Hepatocyte (in vitro differentiated cells): ENCODE measurements at places on chromosomes 7 and 10.

- DNase-seq: no peak
Measured at GRCh38 chr7:51135576-51135975, 181.0 kb downstream of the COBL start.

GRCh38 chr7:12567015-12567414 is 3.5 kb upstream of the SCIN start:
- DNase-seq: no peak

GRCh38 chr10:6140141-6140841 is 51.5 kb downstream of the RBM17 start:
- no peak for DNase-seq

- DNase-seq: no peak
Measured at GRCh38 chr7:122430710-122431109, 126.2 kb upstream of the FEZF1 start.

DNA sequence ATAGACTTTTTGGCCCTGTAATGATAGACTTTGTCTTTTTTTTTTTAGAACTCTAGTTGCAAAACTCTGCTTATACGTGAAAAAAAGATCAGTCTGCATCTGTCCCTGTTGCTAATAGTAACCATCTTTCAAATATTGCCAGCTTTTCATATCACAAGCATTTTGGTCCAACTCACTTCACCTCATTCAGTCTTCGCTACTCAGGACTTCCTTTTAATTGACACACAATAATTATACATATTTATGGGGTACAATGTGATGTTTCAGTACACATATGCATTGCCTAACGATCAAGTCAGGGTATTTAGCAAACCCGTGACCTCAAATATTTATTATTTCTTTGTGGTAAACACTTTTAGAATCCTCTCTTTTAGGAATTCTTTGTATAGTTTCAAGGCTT is 867.0 kb upstream of the C7orf33 start:
- DNase-seq: no peak

GRCh38 chr10:59342723-59343122 is 19.6 kb downstream of the FAM13C start:
- no peak for DNase-seq

- no peak for DNase-seq
Measured at GRCh38 chr7:43888993-43889945, 17.1 kb downstream of the URGCP start.

- DNase-seq: no peak
Measured at GRCh38 chr7:15485431-15485830, 76.4 kb downstream of the AGMO start.

- DNase-seq: no peak
Measured at GRCh38 chr10:80589726-80590373, 52.1 kb downstream of the SH2D4B start.

DNA sequence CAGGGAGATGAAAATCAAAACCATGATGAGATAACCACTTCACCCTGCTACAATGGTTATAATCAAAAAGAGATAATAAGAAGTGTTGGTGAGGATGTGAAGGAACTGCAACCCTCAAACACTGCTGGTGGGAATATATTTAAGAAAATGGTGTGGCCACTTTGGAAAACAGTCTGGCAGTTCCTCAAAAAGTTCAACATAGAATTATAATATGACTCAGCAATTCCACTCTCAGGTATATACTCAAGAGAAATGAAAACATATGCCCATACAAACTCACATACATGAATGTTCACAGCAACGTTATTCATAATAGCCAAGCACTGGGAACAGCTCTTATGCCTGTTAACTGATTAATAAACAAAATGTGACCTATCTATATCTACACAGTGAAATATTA is 104.8 kb downstream of the SLC25A13 start:
- DNase-seq: no peak

DNA sequence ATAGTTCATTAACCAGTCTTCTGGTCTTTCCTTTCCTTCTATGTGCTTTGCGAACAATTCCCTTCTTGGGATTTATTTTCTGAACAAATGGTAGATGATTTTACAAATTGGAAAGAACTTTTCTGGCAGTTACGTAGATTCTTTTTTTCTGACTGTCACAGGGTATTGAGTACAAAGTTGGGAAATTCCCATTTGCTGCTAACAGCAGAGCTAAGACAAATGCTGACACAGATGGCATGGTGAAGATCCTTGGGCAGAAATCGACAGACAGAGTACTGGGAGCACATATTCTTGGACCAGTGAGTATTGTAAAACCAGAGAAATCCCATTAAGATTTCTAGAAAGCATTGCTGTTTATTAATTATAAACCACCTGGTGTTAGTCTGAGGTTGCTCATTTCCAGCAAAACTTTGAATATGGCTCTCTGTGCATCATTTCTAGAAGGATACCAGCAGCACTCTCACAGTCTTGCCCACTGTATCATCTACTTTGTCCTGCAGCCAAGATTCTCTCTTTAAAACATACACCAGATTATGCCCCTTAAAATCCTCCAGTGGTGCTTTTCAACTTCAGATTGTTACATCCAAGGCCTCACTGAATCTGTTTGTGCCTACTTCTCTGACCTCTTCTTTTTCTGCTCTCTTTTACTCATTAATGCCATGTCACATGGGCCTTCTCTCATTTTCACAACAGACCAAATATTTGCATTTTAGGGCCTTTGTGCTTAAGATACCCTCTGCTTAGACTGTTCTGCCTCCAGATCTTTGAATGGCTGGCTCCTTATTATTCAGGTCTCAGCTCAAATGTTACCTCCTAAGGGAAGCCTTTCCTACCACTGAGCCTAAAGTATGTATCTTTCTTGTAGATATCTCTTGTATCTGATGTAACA is 27.0 kb downstream of the DLD start:
- no peak for DNase-seq

- DNase-seq: no peak
Measured at GRCh38 chr10:91150631-91151030, 69.8 kb upstream of the PCGF5 start.

DNA sequence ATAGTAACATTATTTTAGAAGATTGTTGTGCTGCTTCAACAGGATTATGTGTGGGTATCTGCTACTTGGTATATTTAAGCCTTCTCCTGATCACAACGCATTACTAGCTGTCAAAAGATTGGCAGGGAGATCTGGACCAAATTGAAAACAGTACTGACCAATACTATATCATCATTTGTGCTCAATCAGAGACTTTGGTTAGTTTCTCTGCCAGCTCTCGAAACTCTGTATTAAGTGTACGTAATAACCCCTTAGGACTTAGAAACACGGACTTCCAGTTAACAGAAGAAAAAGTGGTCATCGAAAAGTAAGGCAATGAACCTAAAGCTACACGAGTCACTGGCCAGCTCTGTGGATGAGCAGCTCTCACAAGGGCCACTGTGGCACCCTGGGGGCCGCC is 146.0 kb downstream of the EVX1 start:
- no peak for DNase-seq

GRCh38 chr10:90969121-90969534 is 48.2 kb upstream of the ANKRD1 start:
- no peak for DNase-seq

GRCh38 chr10:100341953-100342626 is 4.9 kb upstream of the SCD start:
- DNase-seq: peak; percentile 84

DNA sequence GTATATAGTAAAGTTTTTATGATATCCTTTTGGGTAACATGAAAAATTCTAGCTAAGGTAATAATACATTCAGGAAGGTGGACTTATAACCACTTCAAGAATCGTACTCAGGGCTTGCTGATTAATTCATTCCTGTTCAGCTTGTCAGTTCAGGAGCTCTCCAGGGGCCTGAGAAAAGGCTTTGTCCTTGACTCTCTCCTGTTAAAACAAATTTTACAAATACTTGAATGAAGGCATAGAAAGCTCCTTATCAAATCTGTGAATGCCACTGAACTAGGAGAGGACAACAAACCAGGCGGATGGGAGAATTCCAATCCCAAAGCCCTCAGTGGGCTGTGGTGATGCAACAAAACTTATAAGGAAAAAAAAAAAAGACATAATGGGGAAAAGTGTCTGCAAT is 354.5 kb upstream of the ZMIZ1 start:
- DNase-seq: no peak

- DNase-seq: peak; percentile 30
Measured at GRCh38 chr7:152674860-152675758, 832 bp downstream of the XRCC2 start.

DNA sequence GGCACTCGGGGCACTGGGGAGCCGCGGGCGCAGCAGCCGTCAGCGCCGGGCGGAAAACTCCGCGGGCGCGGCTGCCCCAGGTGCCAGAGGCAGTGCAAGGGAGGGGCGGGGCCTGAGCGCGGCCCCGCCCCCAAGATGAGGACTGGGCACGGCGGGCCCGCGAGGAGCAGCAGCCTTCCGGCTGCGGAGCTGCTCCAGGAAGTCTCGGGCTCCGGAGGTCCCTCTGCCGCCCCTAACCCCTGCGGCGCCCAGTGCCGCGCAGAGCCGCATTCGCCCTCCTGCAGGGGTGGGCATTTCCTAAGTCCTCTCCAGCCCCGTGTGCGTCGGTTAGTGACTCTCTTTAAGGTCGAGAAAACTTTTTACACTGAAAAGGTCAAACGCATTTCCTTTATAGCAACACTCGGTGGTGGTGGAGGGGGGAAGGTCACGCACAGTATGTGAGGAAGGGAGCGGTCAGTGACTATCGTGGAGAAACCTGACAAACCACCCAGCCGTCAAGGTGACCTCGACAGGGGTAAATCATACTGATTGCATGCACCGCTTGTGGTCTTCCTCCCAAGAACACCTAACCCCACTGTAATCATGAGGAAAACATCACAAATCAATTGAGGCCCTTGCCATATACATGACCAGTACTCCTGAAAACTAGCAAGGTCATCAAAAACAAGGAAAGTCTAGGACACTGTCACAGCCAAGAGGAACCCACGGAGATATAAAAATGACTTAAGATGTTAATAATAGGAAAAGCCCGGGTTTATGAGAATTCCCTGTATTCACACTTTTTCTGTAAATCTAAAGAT is at the start of gene ANXA11:
Gene ANXA11, minus strand, starts transcription at position 61 of the 800 bp plus-strand sequence. CDS start 32,676 bp downstream, outside the sequence.
- DNase-seq: peak; percentile 95
